ENCODE measurements at places on chromosomes 7 and 10.

GRCh38 chr7:128962899-128963298, 25.2 kb downstream of the IRF5 start:
- DNase-seq, result no peak

- DNase-seq, result no peak
Observed at GRCh38 chr7:17444673-17445072, 146.2 kb downstream of the AHR start.

GRCh38 chr7:137169282-137169698, 174.2 kb downstream of the PTN start:
- no peak for DNase-seq

- DNase-seq, result no peak
Observed at GRCh38 chr7:151291206-151291605, 42.7 kb upstream of the SMARCD3 start.

DNA sequence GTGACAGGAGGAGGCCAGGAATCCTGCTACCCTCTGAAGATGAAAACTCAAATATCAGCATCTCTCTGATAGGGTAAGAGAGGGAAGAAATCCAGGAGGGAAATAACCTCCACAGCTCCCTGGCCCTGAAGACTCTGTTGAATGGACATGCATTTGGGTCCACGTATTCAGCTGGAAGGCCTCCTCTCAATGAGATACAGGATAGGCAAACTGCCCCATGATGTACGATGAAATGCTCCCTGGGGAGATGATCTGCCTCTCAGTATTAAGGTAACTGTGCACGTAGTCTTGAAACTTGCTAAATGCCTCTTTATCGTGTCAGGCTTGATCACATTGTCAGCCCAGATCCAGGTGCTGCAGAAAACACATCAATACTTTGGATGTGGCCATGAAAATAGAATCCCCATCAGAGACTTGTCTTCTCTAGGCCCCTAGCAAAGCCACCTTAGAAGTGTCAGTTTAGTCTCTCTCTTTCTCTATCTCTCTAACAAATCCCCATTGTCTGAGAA, 384.0 kb downstream of the KCNMA1 start:
- no peak for DNase-seq

GRCh38 chr7:143384148-143384547, 3.0 kb downstream of the ZYX start:
- no peak for DNase-seq

DNA sequence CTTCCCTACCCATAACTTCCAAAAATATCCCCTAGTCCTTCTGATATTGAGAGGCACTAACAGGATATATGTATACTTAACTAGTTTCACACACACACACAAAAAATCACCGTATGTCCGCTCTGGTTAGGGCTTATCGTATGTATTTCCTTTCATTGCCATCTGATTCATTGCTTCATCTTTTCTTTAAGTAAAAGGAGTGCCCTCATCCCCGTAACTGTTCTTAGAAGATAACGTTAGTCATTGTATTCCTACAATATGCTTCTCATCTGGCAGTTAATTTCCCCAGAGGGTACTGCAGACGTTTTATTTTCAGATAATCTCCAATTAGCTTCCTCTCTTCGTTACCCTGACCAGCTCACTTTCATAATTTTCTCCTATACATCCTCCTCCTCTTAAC, 37.3 kb downstream of the NRCAM start:
- DNase-seq, result no peak

GRCh38 chr7:103382032-103382402, 34.6 kb downstream of the PSMC2 start:
- no peak for DNase-seq

DNA sequence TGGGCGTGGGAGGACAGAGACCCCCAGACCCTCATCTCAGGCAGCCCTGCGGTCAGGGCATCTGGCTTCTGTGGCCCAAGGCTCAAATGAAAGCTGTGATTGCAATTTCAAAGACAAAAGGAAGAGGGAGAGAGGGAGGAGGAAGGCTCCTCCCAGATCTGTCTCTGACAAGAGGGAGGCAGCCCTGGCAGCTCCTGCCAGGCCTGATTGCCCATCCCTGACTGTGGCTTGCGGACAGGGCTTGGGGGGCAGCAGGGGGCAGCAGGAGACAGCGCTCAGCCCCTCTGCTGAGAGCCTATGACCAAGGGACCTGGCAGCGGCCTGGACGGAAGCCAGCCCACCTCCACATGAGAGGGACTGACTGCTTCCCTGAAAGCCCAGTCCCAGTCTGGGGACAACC, 91.8 kb downstream of the PTPRN2 start:
- no peak for DNase-seq

DNA sequence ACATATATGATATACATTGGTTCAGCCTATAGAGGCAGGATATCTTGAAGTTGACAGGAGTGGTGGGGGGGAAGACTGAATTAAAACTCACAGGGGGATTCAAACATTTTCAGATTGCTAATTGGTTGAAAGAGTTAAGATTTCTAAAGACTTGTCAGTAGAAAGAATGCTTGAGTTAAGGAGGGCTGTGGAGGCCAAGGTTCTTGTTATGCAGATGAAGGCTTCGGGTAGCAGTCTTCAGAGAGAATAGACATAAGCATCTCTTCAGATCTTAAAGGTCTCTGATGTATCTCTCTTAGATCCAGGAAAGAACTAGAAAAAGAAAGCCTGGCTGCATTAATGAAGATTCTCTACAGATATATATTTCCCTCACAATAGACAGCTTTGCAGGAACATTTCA, 209.8 kb upstream of the SEMA3D start:
- DNase-seq, result no peak

DNA sequence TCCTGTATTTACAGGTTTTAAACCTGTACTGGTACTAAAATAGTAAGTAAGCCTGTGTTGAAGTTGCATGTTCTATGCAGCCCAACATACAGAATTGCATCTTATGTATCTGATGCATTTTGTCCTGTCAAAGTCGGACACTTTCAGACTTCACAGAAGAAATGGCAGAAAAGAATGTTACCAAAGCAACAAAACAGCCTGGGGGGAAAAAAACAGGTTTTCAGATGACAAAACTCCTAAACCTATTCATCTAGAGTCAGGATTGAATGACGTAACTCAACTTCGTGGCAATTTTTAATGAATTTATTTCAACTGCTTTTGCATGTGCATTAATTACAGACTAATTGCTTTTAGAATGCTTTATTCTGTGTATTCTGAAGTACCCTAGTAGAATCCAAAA, 28.4 kb downstream of the CYTH3 start:
- no peak for DNase-seq

DNA sequence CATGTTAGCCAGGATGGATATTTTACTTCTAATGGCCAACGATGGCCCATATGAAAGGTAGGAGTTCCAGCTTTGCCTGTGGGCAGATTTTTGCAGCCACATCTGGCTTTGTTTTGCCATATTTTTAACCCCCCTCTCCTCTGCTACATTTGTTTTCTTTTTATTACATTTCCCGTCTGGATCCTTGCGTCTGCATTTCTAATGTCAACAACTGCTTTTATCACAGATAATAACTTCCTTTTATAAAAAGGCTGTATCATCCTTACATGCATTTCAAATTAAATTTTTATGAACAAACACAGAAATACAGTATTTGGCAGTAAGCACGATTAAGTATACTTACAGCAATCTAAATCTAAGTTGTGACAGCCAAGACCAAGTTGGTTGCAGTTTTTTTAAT, 156.0 kb downstream of the BAMBI start:
- no peak for DNase-seq

GRCh38 chr10:96496281-96496925, 17.3 kb downstream of the TLL2 start:
- no peak for DNase-seq

DNA sequence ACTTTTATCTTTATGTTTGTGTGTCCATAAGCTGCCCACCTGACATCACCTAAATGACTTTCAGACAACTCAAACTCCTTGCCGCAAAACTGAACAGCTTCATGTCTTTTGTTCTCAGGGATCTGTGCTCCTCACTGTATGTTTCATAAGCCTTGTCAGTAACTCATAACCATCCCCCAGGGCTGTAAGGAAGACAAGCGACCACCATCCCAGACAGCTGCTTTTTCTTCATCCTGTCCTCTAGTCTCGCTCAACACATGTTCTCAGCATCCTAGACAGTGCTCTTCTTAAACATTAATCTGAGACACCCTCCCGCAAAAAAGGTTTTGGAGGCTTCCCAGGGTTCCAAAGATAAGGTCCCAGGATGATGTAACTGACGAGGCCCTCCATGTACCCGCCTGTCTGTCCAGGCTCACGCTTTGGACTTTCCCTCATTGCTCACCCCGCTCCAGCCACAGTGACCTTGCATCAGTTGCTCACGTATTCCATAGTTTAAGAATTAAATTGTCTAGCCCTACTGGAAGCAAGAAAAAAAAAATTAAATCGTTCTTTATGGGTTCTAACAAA, 69.8 kb downstream of the MAP3K8 start:
- DNase-seq, result no peak

DNA sequence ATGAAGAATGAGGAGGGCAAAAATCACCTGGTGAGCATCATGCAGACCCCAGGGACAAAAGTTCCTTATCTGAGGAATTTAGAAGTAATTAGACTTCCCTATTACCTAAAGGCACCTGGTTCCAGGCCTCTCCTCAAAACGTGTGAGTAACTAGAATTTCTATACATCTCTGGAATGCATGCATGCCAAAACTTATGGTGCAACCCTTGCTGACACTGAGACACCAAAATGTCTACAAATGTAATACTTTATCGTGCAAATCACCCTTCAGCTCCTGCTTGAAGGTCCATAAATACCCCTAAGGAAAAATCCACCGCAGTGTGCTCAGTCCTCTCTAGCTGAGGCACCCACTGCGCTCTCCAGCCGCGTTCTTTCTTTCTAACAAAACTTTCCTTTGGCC, 84.2 kb downstream of the PAXIP1 start:
- no peak for DNase-seq

- DNase-seq, result no peak
Observed at GRCh38 chr7:129949292-129950133, 3.2 kb downstream of the UBE2H start.

- DNase-seq, result no peak
Observed at GRCh38 chr7:93719546-93719945, 145.0 kb upstream of the CALCR start.

- DNase-seq, result no peak
Observed at GRCh38 chr7:76514926-76515771, 4.8 kb downstream of the UPK3B start.

- DNase-seq, result no peak
Observed at GRCh38 chr10:97538411-97538810, 34.2 kb upstream of the ANKRD2 start.

DNA sequence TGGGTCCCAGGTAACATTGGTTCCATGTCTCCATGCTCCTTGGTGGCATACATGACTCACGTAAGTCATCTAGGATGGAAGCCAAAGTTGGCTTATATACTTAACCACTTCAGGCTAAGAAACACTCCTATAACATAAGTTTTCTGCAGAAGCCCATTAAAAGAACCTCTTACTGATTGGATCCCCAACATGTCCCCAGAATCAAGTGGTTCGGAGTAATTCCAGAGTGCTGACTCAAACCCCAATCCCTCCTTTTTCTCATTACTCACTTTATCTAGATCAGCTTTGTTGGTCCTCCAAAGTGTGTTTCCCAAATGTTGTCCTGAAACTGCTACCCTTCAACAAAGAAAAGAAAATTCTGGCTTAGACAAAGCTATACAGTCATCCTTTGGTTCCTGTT, 10.1 kb upstream of the ATOH7 start:
- no peak for DNase-seq

- DNase-seq, result no peak
Observed at GRCh38 chr10:34539533-34540315, 275.4 kb downstream of the PARD3 start.

- no peak for DNase-seq
Observed at GRCh38 chr7:155587486-155587885, 41.1 kb upstream of the CNPY1 start.

- DNase-seq, result no peak
Observed at GRCh38 chr7:40733578-40733977, 598.8 kb downstream of the SUGCT start.

DNA sequence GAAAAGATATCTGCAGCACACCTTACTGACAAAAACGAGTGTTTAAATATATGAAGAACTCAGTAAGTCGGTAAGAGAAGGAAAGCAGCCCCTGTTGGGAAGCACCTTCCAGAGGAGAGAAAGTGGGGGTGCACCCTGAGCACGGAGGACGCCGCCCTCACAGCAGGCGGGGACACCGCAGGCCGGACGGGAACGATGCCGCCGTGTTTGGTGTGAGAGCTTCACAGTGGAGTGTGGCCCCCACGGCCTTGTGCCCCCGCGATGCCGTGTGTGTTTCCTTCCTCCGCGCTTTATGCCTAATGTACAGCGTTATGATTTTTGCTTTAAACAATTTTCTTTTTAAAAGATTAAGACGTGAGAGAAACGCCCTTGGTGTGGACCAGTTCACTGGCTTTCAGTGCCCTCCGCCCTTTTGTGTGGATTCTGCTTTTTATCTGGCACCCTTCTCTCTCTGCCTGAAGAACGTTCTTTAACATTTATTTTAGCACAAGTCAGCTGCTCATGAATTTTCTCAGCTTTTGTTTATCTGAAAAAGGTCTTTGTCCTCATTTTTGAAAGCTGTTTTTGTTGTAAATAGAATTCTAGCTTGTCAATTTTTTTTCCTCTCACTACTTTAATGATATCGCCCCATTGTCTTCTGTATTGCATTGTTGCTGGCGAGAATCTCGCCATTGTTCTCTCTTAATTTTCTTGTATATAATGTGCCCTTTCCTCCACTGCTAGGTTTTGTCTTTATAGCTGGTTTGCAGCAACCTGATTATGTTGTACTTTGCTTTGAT, 110.7 kb downstream of the INPP5A start:
- no peak for DNase-seq

GRCh38 chr7:135706858-135707569, 21.0 kb downstream of the SLC13A4 start:
- DNase-seq, result no peak

- no peak for DNase-seq
Observed at GRCh38 chr10:117805139-117805538, 241.6 kb downstream of the RAB11FIP2 start.

DNA sequence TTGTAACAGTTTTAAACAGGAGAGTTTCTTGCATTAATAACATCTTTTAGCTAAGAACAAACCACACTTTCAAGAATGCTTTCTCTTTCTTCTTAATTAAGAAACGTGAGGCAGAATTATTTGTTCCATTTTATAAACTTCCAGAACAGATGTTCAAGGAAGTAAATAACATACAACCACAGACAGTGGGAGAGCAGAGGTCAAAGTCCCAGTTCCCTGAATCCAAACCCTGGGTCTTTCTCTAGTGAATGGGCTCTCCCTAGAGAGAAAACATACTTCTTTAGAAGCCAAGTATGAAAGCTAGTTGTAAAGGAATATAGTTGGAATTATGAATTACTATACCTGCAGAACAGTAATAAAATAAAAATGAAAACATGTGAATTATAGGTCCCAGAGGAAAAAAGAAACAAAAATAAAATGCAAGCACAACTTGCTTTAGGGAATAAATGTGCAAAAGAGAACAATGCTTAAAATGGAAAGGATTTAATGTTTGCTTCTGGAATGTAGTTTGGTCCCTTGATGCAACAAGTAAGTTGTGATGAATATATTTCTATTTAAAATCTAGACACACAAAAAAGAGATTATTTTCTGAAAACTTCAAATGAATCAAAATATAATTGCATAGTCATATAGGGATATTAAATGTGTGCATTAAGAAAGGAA, 6.0 kb downstream of the OR6B1 start:
- no peak for DNase-seq
